ENCODE measurements at places on chromosomes 2 and 18. TPM values are rescaled to one million over a fixed set of nuclear protein-coding genes. Genes with fewer than 3 reads are reported as not detected.

Gene NT5DC4
- not detected for total RNA-seq

Gene SULT1C4
- not detected for total RNA-seq

Gene FBXO36
- total RNA-seq: 3.3 TPM

Gene POTEF
- total RNA-seq: not detected

Data from subcutaneous preadipocyte (primary cell).